ENCODE measurements at places on chromosomes 3 and 15.

DNA sequence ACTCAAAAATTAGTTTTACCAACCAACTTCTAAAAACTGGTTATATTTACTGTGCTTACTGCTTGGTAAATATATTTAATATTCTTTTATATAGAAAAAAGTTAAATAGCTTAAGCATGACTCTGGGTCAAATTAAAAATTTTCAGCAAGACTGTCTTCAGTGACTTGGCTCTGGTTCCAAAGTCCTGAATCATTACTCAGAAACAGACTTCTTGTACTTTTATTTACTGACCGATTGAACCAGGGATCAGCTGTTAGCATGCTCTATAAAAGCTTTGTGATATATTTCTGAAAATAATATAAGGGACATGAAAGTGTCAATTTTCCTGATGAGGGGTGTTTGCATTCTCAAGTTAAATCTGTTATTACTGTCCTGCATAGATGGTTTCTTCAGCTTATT lies 164.3 kb downstream of the MCTP2 start:
- no peak for DNase-seq

DNA sequence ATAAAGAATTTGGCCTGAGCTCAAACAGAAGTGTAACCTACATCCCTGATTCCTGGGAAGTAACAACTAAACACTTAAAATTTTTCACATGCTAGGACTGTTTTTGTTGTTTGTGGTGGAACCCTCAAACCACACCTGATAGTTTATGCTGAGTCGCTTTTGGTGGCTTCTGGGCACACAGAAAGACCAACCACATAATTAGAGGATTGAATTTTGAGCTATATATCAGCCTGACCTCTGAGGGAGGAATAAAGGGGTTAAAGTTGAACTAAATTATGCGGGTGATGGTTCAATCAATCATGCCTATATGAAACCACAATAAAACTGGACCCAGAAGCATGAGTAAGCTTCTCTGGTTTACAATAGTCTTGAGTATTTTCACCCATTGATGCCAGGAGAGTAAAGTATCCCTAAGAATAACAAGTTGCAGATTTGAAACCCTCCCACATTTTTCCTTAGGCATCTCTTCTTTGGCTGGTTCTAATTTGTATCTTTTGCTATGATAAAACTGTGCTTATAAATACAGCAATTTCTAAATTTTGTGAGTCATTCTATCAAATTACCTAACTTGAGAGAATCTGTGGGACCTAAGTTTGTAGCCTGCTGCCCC lies 1304.5 kb upstream of the GBE1 start:
- no peak for DNase-seq

GRCh38 chr3:52695798-52696671 lies 9.6 kb downstream of the GLT8D1 start:
- DNase-seq = no peak

- no peak for DNase-seq
Measured at GRCh38 chr3:72341920-72342319, 506.3 kb downstream of the SHQ1 start.

DNA sequence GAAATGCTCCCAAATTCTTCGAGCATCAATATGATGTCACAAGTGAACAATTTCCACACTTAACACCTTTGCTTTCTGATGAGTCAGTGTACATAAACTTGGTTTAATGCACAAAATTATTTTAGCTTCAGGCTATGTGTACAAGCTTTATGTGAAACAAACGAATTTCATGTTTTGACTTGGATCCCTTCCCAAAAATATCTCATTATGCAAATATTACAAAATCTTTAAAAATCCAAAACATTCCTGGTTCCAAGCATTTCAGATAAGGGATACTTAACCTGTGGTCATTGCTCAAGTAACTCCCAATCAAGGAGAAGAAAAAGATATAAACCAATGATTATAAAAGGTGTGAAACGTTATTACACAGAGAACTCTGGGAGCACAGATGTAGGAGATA lies 25.2 kb downstream of the RAB5A start:
- no peak for DNase-seq

Data from brain pericyte (primary cell).